ENCODE measurements at places on chromosomes 16 and 17. TPM values are rescaled to one million over a fixed set of nuclear protein-coding genes. Genes with fewer than 3 reads are reported as not detected.

Gene NPIPB9
- total RNA-seq: 1.8 TPM

Gene USP43
- total RNA-seq: 3.5 TPM

Gene GRN
- total RNA-seq: 229 TPM

Gene SCGB1C2
- total RNA-seq: not detected

Gene DUXB
- total RNA-seq: 0.08 TPM

Gene OR3A3
- not detected for total RNA-seq

Gene ARL5C
- not detected for total RNA-seq

Gene OSGIN1
- 12.8 TPM for total RNA-seq
